ENCODE measurements at places on chromosomes 7 and 10.

DNA sequence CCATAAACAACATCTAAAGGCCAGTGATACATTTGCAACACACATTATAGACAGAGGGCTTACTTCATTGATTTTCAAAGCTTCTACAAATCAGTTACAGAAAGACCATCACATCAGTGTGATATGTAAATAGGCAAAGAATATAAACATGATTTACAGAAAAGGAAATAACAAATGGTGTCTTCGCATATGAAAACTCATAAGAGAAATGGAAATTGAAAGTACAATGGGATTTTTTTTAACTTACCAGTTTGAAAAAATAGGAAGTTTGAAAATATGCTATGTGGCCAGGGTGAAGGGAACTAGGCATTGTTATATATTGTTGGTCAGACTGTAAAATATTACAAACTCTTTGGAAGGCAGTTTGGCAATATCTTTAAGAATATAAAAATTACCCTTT, 27.3 kb downstream of the SEC23IP start:
- DNase-seq, result no peak

- DNase-seq, result no peak
These were observed 376.0 kb downstream of the TFEC start for GRCh38 chr7:115654384-115655214.

DNA sequence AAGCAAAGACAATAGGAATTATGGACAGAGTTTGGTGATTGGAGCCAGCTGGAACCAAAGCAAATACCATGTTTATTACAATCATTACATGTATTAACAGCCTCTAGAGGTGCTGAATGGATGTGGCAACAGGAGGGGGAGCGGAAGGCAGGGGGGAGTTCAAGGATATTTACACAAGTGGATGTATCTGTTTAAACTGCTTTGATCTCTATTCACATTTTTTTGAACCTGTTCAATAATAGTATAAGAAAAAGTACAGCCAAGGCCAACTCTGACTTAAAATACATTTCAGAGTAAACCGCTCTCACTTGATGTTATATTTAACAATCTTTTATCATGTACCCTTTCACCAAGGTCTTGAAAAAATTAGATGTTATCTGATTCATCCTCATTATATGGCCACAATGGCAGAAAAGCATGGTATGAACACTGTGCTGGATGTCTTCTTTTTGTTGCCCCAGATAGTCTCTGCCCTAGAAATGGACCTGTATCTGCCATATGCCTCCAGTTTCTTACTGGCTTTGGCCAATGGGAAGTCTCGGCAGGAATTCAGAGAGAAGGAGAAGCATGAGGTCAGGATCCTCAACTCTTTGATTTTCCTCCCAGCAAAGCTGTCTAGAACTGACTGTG, 88.2 kb upstream of the FAM133B start:
- no peak for DNase-seq

DNA sequence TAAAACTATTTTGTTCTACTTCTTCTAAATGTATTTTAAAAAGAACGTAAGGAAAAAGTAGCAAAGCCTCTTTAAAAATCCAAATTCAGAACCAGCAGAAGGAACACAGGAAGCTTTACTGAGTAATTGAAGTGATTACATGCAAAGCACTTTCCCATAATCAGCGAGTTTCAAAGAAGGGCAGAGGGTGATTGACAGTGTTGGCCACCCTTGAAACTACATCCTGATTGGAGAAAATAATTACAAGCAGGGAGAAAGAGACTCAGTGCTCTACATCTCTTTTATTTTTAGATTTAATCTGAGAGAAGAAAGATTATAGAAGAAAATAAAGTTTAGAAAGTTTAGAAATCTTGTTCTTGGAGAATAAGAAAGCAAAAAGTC, 20.3 kb upstream of the HGF start:
- no peak for DNase-seq

DNA sequence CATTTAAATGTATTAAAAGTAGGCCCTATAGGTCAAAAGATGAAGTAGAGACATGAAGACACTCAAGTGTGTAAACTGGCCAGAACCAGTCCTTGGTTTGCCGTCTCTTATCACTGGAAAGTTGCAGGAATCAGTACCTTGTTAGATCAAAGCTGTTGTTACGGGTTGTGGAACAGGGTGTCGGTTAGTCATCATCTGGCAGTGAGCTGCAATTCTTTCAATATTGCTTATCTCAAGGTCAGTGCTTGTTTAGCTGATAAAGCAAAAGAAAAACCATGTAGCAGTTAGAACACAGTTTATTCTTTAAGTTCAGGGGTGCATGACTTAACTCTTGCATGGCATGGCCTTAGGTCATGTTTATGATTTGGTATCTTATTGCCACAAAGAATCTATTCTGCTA, 10.0 kb upstream of the SLC13A1 start:
- no peak for DNase-seq

GRCh38 chr10:61937631-61938351, 36.3 kb downstream of the ARID5B start:
- no peak for DNase-seq

DNA sequence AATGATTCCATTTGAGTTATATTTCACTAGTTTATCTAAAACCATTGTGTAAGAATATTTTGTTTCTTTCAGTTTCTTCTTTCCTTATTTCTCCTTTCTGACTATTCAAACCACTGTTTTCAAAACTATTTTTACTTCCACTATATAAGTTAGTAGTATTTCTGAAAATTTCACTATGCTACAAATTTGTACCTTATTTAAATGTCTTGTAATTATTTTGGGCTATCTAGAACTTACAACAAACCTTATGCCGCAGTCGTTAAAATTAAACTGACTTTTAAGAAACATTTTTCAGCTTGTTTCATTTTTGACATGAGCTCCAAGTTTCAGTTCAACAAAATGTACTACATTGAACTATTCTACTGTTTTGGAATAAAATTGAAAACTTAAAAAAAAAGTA, 1.8 kb downstream of the TFEC start:
- DNase-seq, result no peak

DNA sequence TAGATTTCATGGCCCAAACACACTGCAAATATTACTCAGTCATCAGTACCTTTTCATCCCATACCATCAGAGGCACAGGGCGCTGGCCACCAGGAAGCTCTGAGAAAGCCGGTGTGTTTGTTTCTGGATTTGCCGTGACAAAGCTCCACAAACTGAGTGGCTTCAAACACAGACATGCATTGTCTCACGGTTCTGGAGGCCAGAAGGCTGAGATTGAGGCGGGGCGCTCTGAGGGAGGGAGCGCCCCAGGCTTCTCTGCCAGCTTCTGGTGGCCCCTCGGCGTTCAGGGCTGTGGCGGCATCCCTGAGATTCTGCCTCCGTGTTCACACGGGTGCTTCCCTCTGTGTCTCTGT, 3.7 kb upstream of the TTYH3 start:
- DNase-seq, result no peak

DNA sequence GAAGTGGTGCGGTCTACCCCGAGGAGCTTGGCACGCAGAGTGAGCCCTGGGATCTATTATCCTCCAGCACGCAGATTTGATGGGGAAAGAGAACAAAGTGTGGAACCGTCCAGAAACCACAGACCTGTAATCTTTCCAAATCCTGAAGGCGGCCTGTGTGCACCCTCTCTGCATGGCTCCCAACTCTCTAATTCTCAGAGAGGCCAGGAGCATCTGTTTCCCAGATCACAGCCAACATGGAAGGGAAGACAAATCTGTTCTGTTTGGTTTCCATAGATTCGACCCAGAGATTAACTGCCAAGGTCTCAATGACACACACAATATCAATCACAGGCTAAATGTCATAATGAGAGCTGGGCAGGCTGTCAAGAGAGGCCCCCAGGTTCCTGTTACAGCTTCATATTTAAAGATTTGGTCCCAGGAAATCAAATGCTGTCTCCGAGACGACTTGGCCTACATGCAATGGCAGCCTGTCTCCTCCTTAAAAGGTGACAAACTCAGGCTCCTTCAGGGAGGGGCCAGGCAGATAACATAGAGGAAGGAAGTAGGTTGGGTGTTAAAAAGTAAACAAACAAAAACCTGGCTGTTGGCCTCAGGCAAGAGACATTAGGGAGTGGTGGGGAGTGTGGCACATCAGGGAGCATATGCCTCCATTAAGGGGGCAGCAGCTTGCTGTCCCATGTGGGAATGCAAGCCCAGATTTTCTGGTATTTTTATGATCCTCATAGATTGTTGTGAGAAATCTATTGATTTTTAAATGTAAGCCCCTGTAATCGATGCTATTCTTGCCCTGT, 48.8 kb upstream of the SAMD8 start:
- DNase-seq, result no peak

DNA sequence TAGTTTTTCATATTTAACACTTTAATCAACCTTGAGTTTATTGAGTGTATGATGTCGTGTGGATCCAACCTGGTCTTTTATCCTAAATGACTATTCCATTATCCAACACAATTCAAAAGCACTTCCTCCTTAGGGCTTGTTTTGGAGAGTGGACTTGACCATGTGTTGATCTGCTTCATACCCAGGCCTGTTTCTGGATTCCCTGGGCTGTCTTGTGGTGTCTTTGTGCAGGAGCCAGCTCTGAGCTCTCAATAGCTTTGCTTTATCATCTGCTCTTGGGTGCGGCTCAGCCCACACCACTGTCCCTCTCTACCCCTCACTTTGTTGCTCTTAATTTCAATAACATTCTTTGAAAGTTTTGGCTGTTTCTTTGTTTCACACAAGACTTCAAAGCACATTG, 70.9 kb upstream of the CHST15 start:
- no peak for DNase-seq

- no peak for DNase-seq
These were observed 25.8 kb downstream of the SCIN start for GRCh38 chr7:12596225-12596790.

- DNase-seq, result no peak
These were observed 223.2 kb downstream of the FANK1 start for GRCh38 chr10:126119599-126119998.

DNA sequence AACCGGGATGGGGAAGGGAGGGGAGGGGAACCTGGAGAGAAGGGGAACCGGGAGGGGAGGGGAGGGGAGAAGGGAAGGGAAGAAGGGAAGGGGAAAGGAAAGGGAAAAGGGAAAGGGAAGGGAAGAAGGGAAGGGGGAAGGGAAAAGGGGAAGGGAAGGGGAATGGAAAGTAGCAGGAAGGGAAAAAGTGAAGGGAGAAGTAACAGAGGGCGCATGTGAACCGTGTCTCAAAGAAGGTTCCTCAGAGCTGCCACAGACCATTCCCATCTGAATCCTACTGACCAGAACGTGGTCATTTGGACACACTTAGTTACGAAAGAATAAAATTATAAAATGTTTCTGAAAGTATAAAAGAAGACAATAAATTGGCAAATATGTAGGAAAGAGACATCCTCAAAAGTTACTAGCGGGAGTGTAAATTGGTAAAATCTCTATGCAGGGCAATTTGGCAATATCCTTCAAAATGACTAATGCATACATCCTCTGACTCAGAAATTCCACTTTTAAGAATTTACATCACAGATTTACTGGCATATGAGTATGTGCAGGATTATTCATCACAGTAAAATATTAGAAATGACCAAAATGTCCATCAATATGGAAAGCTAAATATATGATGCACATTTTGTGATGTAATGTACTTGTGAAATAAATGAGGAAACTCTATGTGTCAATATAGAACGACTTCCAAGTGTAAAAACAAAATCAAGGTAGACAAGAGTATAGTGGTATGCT, 12.9 kb downstream of the C10orf67 start:
- DNase-seq, result no peak

DNA sequence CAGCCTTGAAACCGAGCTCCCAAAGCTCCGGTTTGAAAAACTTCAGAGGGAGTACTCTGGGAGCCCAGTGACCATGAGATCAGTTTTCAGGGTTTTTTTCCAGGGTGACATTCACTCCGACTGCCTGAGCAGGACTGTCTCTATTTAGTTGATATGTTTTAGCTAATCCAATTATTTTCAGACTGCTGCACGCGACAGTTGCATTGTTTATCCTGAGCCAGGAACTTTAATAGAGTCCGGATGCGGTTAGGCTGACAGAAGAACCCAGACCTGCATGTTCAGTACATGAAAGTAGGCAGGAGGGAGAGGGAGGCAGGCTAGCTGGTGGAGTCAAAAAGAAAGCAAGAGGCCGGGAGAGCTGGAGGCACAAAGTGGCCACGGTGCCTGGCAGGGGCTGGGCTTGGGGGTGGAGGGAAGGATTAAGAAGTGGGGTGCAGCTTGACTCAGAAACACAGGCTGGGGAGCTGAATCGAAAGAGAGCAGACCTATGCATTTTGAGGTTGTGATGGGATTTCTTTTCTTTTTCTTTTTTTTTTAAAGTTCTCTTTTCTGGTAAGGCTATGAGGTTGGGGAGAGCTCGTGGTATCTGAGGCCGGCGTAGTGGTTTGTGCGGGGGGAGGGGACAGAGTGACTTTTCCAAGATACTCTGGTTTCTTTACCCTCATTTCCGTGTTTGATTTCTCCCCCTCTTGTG, 5.7 kb downstream of the GATA3 start:
- no peak for DNase-seq

- DNase-seq, result no peak
These were observed 311.0 kb downstream of the PTPRN2 start for GRCh38 chr7:158276414-158277218.

- no peak for DNase-seq
These were observed 48.8 kb downstream of the ARHGAP22 start for GRCh38 chr10:48556065-48556464.

DNA sequence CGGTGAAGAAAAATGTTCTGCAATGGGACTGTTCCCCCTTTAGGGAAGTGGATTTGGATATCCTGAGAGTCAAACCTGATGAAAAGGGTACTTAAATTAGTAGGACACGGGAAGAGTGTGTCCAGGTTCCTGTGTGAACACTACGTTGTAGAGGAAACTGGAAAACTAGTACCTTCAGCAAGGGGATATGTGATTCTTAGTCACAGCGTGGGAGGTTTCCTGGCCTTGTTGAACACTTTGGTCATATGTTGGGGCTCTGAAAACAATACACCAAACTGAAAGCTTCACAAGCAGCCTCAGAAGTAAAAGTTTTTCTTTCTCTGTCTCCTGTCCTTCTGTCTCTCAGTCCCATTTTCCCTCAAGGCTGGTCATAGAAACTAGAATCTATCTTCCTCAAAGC, 306.9 kb upstream of the GLI3 start:
- DNase-seq, result no peak
